NCI-H82 (cell line): ENCODE measurements at places on chromosomes 4 and X.

DNA sequence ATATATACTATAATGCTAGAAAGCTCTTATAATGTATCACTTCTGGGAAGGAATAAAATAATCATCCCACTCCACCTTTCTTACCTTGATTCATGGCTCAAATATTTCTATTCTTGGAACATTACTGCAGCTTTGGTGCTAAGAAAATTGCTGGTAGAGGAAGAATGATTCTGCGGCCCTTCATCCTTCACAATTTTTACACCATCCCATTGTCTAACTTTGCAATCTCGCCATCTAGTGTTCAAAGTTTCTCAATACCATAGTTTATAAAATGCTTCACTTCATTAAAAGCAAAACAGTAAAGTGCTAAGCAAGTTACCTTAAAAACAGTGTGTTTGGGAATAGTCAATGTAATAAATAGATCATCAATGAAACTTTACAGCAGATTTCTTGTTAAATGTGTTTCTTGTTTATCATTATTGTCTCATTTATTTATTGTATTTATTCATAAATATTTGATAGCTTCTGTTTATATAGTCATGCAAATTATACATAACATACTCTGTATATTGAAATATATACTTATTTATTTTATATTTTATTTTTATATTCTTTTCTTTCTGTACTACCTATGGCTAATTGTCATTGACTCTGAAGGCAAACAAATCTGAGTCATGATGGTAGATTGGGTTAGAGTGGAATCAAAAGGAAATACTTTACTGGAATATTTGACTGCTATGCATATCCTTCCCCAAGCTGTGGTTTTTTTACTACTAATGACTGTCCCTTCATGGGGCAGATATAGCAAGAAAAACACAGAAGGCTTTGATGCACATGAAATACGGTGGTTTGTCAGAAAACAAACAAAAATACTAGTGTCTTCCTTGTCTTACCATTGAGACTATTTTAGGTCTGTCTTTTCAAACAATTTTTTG, 390.7 kb downstream of the MAPK10 start:
- DNase-seq: peak; percentile 57

GRCh38 chrX:150158554-150159332, 204.4 kb upstream of the MAMLD1 start:
- DNase-seq: no peak

DNA sequence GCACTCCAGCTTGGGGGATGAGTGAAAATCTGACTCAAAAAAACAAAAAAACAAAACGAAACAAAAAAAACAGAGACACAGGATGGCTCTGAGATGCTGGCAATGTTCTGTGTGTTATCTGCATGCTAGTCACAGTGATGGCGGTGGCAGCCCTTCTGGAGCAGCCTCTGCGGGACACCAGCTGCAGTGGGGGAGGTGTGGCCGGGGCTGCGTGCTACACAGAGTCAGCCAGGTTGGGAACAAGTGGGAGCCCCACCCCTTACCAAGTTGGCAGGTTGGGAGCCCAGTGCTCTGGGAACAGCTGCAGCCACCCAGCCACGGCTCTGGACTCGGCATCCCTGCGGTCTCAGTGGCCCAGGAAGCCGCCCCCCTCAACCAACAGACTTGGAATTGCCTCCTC, 206.5 kb upstream of the ZFP42 start:
- no peak for DNase-seq

- no peak for DNase-seq
Measured at GRCh38 chr4:749698-750666, 44.4 kb downstream of the PCGF3 start.

DNA sequence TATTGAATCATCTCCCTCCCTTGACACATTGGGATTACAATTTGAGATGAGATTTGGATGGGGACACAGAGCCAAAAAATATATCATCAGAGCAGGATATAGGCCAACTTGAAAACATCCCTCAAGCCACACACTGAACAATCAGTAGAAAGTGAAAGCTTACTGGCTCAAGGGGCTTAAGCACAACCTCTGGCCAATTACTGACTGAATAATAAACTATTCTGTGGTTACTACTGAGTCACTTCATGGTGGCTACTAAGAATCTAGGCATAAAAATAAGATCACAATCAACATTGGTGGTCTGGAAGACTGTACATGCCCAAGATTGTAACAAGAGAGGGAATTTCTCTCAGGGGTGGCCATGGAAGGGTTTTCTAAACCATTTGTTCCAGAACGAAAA, 27.4 kb upstream of the GPR174 start:
- DNase-seq: no peak
